ENCODE measurements at places on chromosomes 4 and X.

GRCh38 chr4:46986922-46987638 lies 6.3 kb downstream of the GABRA4 start:
- DNase-seq: no peak

DNA sequence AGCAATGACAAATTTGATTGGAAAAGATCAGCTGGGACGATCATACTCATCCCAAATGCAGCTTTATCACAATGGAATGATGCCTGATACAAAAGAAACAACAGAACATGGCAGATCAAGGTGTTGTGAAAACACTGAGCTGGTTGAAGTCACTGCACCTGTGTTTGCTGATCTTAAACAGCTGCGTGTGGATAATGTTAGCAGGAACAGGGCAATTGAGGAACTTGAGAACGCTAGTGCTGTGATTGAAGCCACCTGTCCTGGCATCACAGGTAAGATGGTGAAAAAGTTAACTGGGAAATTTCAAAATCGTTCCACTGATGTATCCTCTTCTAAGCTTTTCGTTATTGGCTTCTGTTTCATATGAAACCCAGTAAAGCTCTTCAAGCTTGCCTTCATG lies 27.4 kb upstream of the SOD3 start:
- no peak for DNase-seq

DNA sequence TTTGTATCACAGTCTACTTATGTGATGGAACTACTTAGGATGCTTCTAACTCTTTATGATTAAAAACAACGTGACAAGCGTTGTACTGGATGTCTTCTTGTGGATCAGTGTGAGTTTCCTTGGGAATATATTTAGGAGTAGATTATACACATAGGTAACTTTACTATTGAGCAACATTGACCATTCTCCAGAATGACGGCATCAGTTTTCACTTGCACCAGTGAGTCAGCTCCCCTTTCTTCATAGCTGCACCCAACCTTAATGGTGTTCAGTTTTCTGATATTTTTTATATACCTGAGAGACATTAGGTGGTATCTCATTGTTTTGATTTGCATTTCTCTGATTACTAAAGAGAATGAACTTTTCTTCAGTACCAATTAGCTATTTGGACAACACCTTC lies 343.9 kb downstream of the ADGRL3 start:
- DNase-seq: no peak

DNA sequence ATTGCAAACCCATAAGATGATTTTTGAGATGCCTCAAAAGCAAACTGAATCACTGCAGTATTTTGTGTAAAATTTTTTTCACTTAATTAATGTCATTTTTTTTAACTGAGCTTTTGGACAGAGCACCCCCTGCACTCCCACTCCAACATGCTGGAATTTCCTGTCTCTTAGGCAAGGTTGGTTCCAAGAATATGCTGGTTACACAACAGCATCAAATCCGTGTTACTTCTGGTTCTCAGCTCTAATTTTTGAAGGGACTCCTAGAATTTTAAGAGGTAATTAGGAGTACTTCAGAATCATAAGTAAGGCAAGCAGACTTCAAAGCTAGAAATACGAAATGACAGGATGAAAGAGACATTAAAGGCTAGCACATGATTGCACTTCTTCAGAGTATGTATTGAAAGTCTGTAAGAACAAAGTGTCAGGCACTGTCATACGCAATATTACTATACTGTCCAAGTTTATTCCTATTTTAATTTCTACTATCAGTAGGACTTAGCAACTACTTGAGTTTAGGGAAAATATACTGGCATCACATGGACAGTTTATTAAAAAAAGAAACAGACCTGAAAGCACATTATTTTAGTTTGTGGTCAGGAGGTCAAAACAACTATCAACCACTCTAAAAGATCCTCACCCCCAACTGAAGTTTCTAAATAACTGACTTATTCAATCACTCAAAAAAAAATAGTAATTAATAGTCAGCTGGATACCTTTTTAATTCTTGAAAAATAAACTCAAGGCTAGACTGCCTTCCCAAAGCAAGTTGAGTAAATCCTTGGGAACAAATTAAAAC lies 1.6 kb upstream of the JCHAIN start:
- no peak for DNase-seq

- no peak for DNase-seq
Observed at GRCh38 chr4:23931489-23931830, 41.6 kb upstream of the PPARGC1A start.
